ENCODE measurements at places on chromosomes 6 and 20.

GRCh38 chr20:19504251-19504650 is 253.8 kb upstream of the RIN2 start:
- DNase-seq, result no peak

GRCh38 chr6:36313649-36313936 is 23.1 kb downstream of the BNIP5 start:
- no peak for DNase-seq

DNA sequence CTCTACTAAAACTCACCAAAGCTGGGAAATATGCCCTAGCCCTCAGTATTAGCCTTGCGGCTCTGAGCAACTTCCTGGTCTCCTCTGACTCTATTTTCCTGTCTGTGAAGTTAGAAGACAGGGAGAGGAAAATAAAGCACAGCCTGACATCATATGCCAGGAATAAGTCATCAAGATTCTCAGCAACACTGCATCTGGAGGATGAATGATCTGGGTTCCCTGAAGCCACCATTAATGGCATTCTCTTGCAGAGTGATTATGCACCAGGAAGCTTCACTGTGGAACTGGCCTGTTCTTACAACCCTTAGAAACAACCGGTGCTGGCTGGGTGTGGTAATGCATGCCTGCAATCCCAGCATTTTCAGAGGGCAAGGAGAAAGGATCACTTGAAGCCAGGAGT is 12.4 kb downstream of the ADGRF5 start:
- peak; percentile 89 for DNase-seq

DNA sequence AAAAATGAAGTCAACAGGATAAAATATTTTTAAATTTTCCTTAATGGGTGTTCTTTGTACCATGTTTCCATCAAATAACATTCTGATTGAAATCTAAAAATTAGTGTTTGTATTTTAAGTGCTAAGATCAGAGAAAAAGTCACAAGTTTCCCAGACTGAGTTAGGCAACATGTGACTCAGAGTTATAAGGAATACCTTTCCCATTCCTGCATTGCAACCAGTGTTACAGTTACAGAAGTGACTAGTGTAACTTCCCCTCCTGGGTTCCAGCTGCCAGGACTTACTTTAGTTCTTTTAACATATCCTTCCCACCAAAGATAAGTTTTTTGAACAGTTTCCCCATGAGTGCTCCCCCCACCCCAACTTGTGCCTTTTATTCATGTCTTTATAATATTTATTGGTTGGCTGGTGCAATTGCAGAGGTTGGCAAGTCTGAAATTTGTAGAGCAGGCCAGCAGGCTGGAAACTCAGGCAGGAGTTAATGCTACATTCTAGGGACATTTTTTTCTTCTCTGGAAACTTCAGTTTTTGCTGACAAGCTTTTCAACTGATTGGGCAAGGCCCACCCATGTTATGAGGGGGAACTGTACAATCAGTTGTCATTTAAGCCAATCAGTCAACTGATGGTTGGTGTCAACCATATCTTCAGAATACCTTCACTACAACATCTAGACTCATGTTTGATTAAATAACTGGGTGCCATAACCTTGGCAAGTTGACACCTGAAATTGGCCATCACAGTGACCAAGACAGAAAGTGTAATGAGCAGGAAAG is 22.9 kb upstream of the ESR1 start:
- no peak for DNase-seq

Data from glomerular endothelial cell (primary cell).